ENCODE measurements at places on chromosomes 13 and 19.

DNA sequence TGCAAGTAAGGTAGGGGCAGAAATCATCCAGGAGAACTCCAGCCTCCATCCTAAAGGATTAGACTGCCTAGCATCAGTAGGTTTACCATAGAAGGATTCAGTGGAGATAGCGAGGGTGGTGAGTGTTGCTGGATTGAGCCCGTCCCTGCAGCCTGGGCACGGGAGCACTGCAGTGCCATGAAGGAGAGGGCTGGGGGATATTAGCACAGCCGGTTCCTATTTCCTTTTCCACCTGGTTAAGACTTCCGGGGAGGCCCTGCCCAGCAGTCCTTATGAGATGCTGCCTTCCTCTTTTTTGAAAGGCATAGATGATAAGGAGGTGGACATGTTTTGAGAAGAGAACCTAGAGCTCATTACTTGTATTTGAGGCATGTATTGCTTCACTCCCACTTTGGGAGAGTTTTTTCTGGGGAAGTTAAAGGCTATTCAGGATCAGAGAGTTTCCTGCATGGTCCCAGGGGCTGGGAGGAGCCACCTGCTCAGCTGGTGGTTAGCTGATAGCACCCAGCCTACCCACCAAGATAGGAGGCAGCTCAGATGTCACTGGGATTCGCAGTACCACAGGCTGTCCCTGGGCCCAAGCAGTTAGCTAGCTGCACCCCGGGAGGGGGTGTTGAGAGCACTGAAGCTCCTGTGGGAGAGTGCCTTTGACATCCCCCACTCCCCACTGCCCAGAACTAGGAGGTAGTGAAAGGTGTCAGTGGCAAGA, 17.2 kb downstream of the ACTN4 start:
- no peak for DNase-seq

DNA sequence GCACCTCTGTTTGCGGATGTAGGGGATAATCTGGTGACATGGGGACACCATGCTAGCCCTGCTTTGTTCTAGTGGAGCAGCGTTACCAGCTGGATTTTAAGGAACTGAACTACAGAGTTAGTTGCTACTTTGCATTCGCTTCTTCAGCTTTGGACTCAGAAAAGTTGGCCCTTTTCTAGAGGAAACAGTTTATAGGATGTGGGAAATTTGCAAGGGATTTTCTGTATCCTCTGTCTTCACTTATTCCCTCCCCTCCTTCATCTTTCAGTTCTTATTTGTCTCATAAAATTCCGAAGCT, 2.1 kb downstream of the GATAD2A start:
- no peak for DNase-seq

DNA sequence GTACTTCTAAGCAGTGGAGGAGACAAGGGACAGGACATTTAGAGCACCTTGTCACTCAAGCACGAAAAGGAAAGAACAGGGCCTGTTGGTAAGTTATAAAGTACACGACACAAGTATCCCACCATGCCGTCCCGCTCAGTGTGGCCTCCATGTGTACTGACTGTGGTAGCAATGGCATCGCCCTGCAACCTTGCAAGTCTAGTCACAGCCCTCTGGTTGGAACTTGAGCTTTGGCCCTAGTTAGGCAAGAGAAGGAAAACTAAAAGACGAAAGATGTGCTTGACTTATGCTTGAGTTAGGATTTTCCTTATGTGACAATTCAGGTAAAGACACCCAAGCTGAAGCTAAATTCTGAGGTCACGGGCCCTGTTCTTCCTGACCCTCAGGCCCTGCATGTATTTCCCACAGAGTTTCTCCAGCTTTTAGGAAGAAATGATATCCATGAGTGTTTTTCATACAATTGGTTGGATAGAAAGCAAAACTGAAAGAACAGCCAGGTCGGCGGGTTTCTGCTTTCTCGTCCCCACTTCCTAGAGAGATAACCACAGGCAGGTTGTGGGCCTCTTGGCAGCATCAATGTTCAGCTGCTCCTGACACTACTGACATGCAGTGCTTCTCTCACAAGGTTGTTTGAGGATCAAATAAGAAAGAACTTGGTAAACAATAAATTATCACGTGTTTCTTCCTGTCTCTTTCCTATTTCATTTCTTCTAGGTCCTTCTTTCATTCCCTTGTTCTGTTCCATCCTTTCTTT, 216.2 kb downstream of the IRS2 start:
- no peak for DNase-seq

DNA sequence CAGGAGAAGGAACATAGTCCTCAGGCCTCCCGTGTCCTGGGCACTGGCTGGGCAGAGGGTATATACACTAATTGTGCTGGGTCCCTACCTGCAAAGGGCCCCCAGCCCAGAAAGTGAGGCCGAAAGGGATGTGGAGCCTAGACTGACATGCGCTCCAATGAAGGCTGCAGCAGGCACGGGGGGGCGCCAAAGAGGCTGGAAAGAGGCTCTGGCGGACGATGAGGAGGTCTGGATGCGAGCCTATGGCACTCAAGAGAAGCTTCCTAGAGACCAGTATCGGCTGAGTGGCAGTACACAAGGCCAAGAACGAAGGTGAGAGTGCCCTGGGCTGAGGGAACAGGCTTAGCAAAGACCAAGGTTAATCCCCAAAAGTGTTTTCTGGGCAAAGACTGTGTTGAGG, 16.6 kb downstream of the VRK3 start:
- DNase-seq: no peak

- DNase-seq: no peak
Observed at GRCh38 chr13:61316647-61317046, 99.0 kb downstream of the PCDH20 start.

DNA sequence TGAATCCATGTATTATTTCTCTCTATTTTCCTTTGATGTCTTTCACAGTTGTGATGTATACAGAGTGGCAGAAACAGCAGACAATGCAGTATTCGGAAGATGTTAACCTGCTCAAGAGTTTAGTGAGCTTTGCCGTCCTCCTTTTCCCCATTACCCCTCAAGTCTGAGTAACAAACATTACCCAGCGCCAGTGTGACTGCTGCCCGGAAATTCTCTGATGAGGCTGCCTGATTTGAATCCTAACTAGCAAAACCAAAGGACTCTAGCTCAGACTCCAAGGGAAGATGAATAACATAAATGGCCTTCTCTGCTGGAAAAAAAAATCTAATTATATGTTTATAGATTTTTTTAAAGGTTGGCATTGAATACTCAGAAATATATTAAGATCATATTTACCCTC, 247.3 kb upstream of the SOX21 start:
- no peak for DNase-seq

- no peak for DNase-seq
Observed at GRCh38 chr19:28493884-28494283, 719.1 kb downstream of the UQCRFS1 start.

- no peak for DNase-seq
Observed at GRCh38 chr13:73138276-73138637, 79.5 kb downstream of the KLF5 start.

- no peak for DNase-seq
Observed at GRCh38 chr19:1650650-1651567, 1.5 kb downstream of the TCF3 start.

DNA sequence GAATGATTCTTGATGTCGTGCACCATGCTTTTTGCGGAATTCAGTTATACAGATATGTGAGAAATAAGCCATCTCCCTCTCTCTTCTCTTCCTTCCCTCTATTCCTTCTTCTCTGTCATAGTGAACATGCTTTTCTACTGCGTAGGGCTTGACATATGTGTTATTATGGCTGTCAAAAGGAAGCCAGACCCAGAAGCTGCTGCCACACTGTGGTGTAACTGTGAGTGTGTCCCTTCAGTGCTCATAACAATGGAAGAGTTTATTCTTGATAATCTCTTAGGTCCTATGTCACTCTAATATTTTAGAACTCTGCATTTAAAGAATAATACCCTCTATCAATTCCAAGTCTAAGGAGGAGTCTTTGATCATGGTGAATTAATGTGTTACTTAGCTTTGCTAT, 208.9 kb upstream of the TMTC4 start:
- DNase-seq: no peak

All from activated CD4-positive, CD25-positive, alpha-beta regulatory T cell (primary cell).